Parietal lobe (tissue), 2 donors: ENCODE measurements at places on chromosomes 1 and 21. TPM values are rescaled to one million over a fixed set of nuclear protein-coding genes. Genes with fewer than 3 reads are reported as not detected.

The RNF19B gene
- 40.4 TPM for total RNA-seq

The VCAM1 gene
- 14.4 TPM for total RNA-seq

The DENND2D gene
- total RNA-seq: 0.94 TPM

The CNTN2 gene
- total RNA-seq: 48.2 TPM
